Activated naive CD4-positive, alpha-beta T cell treated with anti-CD3 and anti-CD28 coated beads for 36 hours (primary cell): ENCODE measurements at places on chromosomes 1 and 21.

DNA sequence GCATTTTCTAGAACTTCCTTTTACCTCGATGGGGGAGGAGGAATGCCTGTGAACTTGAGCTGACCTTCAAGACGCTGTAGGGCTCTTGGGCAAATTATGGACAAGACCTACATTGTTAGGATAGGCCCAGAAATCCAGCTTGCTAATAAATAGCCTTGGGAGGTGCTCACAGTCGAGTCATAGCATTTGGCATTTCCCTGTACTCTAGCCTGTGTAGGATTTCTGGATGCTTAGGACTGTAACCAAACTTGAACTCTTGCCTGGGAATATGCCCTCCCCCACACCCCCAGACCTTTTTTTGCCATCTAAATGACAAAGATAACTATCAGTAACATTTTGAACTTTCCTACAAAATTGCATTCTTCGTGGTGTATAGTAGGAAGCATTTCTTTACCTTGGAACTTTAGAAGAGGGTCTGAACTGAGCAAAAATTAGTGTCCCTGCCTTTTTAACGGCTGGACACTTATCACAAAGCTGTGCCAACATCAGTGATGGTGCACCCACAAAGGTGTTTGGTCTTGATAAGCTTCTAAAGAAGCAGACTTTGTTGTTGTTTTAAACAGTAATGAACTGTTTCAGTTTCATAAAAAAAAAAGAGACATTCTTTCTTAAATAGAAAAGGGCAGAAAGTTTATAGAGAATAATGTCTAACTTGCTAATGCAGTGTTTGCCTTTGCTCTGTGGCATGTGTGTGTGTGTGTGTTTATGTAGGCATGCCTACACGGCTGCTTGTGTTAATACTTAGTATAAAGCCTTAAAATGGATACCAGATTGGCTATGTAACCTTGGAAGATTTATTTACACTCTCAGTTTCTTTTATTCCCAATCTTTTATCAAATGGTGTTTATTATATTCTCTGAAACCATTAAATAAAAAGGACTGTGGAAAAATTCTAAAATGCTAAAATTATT lies 88.2 kb downstream of the NFIA start:
- no peak for DNase-seq

DNA sequence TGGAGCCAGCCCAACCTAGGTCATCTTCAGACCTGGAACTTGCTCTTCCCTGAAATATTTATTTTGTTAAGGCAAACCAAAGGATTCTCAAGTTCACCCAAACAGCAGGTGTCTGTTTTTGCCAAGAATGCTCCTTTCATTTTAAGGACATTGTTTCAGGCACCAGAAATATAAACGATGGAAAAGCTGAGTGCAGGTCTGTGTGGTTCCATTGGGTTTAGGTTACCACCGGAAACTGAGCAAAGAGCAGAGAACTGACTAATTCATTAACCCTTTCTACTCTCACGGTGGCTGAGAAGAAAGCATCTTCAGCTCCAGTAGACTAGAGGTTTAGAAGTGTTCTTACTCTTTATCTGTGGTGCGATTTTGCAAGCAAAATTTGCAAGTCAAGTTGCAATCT lies 38.0 kb upstream of the ZC3H11B start:
- DNase-seq: no peak

- DNase-seq: peak; percentile 38
These were observed 26.3 kb upstream of the IER5 start for GRCh38 chr1:181061891-181062835.

DNA sequence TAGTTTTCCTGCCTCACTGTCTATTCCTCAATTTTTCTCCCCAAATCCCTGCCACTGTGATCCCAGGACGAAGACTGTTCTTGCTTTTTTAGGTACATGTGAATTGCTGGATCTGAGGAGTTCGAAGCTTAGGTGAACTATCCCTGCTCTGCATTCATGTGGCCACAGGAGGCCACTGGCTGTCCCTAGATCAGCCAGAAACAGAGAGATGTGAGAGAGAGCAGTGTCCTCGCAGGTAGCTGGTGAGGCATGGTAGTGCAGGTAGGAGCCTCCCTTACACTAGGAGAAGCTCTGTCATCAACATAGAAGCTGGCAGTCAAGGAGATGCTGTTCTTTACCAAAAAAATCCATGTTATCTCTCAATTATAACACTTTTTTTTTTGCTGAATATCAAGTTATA lies 71.5 kb downstream of the USP24 start:
- peak; percentile 46 for DNase-seq

DNA sequence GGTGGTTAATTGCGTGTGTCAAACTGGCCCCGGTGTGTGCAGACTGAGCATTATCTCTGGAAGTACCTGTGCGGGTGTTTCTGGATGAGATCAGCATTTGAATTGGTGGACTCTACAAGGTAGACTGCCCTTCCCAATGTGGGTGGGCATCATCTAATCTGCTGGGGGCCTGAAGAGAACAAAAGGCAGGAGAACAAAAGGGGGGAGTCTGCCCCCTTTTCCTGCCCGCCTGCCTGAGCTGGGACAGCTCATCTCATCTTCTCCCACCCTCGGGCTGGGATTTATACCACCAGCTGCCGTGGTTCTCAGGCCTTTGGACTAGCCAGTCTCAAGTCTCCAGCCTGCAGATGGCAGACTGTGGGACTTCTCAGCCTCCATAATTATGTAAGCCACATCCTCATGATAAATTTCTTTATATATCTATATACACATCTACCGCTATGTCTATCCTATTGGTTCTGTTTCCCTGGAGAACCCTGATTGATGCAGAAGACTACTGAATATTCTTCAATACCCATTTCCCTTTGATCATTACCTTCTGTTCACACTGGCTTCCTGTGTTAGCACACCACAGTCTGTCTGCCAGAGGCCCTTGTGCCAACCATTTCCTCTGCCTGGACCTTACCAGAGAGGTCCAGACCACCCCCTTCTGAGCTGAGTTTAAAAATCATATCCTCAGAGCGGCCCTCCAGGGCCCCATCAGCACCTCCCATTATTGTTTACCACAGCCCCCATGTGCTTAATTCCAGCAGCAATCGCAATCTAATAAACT lies 25.2 kb downstream of the RCAN1 start:
- DNase-seq: no peak

GRCh38 chr1:107920561-107920960 lies 44.4 kb downstream of the VAV3 start:
- no peak for DNase-seq

DNA sequence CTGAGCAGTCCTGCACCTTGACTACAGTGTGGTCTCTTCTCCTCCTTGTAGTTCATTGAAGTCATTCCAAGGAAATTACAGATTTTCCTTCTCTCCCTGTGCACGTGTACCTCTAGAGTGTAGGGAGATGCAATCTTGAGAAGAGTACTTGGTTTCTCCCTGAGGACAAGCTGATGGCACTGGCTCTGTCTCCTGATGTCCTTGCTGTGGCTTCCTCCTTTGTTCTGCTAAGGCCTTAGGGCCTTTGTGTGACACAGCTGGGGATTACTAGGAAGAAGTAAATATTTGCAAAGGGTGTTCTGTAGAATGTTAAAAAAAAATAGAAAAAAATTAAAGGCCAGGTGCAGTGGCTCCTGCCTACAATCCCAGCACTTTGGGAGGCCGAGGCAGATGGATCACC lies 66.2 kb upstream of the APOBEC4 start:
- DNase-seq: no peak

DNA sequence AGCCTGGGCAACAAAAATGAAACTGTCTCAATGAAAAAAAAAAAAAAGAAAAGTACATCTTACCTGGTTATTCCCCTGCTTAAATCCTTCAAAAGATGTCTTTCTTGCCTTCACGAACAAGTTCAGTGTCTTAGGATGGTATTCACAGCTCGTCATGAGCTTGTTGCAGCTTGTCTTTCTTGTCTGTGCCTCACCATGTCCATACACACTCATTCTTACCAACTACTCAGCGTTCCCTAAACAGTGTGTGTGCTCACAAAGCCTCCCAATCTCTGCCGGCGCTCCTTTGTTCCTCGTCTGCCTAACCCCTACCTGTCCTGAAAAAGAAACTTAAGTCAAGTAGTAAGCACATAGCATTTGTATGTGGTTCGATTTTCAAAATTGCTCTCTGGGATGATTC lies 31.1 kb downstream of the UBE4B start:
- DNase-seq: no peak

- no peak for DNase-seq
These were observed 25.2 kb downstream of the MAGI3 start for GRCh38 chr1:113415310-113416070.

DNA sequence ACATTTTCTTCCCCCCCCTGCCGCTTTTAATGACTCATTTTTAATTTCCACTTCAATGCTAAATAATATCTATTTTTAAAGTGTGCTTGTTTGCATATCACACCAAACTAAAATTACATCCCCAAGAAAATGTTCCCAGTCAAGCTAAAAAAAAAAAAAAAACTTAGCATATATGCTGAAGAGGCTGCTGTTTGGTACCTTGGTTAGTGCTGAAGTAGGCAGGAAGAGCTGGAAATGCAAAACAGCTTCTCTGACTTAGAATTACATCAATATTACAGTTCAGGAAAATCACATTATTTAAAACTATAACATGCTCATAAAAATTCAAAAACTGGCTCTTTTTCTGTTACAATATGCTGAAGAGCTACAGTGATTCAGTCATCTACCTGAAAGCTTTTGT lies 372.3 kb downstream of the SMYD3 start:
- DNase-seq: no peak

- no peak for DNase-seq
These were observed 33.7 kb upstream of the CACYBP start for GRCh38 chr1:174966008-174966572.

GRCh38 chr1:16266411-16267118 lies 29.6 kb upstream of the CPLANE2 start:
- DNase-seq: no peak

- DNase-seq: no peak
These were observed 183.3 kb downstream of the KCNJ6 start for GRCh38 chr21:37732927-37733326.

GRCh38 chr21:35053356-35054096 lies 4.4 kb upstream of the RUNX1 start:
- DNase-seq: no peak

- DNase-seq: no peak
These were observed 109.6 kb downstream of the S1PR1 start for GRCh38 chr1:101346419-101346818.

- DNase-seq: no peak
These were observed 78.7 kb downstream of the FH start for GRCh38 chr1:241440904-241441303.

- no peak for DNase-seq
These were observed 27.0 kb downstream of the PAX7 start for GRCh38 chr1:18657506-18658201.

DNA sequence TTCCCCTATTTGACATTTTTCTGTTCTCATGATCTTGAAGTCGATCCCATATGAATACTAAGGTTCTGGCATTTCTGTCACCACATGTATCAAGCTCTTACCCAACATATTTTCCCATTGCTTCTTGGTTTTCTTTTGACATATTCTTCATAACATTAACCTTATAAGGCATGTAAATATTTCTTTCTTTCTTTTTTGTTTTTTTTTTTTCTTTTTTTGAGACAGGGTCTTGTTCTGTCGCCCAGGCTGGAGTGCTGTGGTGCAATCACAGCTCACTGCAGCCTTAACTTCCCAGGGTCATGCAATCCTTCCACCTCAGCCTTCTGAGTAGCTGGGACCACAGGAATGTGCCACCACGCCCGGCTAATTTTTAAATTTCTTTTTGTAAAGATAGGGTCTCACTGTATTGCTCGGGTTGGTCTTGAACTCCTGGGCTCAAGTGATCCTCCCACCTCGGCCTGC lies 33.1 kb upstream of the ERRFI1 start:
- no peak for DNase-seq
